ENCODE measurements at places on chromosomes 3 and 15.
A peak's percentile ranks its signal among the peaks of the same experiment; 100 is the strongest.

DNA sequence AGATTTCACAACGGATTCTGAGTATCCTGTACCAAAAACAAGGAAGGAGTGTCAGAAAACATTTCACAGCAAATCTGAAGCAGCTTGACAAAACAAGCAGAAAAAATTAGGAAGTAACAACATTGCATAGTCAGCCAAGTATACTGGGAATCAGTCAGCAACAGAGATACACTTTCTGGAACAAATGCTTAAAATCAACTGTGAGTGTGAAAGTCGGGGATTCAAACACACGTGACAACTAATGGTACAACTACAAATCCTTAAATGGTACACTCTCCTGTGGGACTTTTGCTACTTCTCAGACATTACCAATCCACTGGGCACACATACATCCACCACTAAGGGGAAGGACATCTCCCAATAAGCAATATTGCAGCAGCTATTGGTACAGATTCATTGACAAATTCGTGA lies 296.6 kb upstream of the MME start:
- no peak for DNase-seq

GRCh38 chr3:195548501-195548900 lies 5.4 kb upstream of the PPP1R2 start:
- no peak for DNase-seq

- DNase-seq, result no peak
Measured at GRCh38 chr3:15708882-15709677, 88.7 kb downstream of the ANKRD28 start.

GRCh38 chr15:33500432-33501195 lies 189.8 kb downstream of the RYR3 start:
- no peak for DNase-seq

GRCh38 chr3:45273681-45274515 lies 47.8 kb upstream of the TMEM158 start:
- peak; percentile 22 for DNase-seq

DNA sequence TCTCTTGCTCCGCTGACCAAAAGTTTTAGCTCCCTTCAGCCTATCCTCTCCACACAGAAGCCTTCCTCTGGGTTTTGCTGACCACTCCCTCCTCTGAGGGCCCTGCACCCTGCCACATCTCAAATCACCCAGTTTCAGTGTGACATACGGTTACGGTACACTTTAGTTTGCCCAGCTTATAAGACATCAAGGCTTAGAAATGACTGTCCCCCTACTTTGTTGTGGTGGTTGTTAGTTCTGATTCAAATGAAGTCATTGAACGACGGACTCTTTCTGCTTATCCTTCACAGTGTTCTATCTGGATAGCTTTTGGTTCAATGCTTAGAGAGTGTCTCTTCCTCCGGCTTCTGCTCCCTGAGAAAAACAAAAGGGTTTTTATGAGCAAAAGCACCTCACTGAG lies 68.0 kb upstream of the NDUFB4 start:
- no peak for DNase-seq

GRCh38 chr3:72590732-72591221 lies 257.5 kb downstream of the SHQ1 start:
- no peak for DNase-seq

DNA sequence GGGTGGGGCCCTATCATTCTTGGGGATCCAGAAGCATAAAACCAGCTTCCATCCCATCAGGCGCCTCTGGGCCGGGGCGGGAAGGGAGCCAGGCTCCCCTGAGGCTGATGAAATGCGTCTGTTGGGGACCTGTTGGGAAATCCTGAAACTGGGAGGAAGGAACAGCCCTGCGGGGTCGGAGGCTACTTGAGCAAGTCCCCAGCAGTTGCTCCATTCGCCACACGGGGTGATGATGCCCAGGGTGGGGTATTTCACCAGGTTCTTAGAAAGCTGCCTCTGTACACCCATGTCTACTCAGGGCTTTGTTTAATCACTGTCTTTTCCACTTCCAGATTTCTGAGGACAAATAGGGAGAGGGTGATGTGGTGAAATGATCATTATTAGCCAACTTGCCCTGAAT lies 25.4 kb upstream of the TSEN2 start:
- DNase-seq, result peak; percentile 84

DNA sequence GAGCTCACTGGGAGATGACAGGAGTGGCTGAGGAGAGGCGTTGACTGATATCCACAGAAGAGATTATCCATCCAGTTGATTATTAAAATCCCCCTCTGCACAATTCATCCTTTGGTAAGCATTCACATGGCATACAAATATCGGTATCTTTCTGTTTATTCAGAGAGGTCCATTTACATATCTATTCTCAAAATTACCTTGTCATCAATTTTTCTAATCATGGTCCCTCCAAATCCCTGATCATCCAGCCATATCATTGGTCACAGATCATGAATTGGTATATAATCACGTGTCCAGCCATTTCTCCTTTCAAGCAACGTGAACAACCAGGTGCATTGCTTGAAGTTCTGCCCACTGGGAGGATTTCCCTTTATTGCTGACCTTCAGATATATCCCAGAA lies 1321.0 kb downstream of the ROBO2 start:
- no peak for DNase-seq

- no peak for DNase-seq
Measured at GRCh38 chr3:13148561-13149329, 75.5 kb upstream of the IQSEC1 start.

- DNase-seq, result no peak
Measured at GRCh38 chr15:44718927-44719292, 7.6 kb downstream of the B2M start.

GRCh38 chr3:182046166-182046764 lies 334.5 kb downstream of the SOX2 start:
- no peak for DNase-seq

GRCh38 chr15:57259568-57260040 lies 116.7 kb upstream of the CGNL1 start:
- no peak for DNase-seq

DNA sequence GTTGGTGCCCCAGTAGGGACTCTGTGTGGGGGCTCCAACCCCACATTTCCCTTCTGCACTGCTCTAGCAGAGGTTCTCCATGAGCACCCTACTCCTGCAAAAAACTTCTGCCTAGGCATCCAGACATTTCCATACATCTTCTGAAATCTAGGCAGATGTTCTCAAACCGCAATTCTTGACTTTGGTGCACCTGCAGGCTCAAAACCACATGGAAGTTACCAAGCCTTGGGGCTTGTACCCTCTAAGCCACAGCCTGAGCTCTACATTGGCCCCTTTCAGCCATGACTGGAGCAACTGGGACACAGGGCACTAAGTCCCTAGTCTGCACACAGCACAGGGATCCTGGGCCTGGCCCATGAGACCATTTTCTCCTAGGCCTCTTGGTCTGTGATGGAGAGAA lies 66.5 kb upstream of the VGLL3 start:
- no peak for DNase-seq

- no peak for DNase-seq
Measured at GRCh38 chr3:61741551-61741950, 180.2 kb downstream of the PTPRG start.

DNA sequence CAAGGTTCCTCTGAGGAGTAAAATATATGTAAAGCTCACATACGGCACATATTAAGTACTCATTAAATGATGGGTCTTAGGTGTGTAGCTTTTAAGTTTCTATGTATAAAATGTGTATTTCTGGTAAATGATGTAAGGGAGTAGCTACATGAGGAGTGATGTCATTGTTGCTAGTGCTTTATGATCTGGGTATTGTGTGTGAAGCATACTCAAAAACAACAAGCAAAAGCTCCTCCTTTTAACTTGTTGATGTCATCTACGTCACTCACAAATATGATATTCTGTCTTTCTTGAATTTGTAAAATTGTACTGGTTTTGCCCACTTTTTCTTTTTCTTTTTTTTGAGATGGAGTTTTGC lies 1.4 kb upstream of the HERC1 start:
- no peak for DNase-seq

DNA sequence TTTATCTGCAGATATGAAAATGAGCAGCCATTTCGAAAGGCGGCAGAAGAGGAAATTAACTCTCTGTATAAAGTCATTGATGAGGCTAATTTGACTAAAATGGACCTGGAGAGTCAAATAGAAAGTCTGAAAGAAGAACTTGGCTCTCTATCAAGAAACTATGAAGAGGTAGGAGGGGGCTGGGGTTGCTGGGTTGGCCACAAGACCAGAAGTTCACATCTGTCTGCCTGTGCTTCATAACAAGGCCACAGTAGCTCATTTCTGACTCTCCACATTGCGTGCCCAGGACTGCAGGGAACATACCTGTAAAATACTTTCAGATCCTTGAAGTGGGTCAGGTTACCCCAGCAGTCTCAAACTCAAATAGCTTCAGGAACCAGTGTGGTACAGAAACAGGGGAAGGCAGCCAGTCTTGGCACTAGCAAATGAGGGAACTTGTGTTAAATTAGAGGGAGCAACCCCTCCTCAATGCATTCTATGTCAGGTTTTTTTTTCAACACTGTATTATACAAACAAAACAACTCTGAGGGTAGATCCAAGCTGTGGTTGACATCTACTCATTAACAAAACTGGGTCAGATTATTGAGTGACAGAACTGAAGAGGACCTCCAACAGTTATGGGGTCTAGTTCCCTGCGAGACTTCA lies 48.7 kb downstream of the BFSP2 start:
- no peak for DNase-seq
